Stimulated activated CD8-positive, alpha-beta memory T cell treated with anti-CD3 and anti-CD28 coated beads, Interleukin-2, amount 100 ng/mL, for 48 hours (primary cell): ENCODE measurements at places on chromosomes 2 and 18.

GRCh38 chr18:11857177-11857887 lies 6.1 kb downstream of the CHMP1B start:
- no peak for DNase-seq

DNA sequence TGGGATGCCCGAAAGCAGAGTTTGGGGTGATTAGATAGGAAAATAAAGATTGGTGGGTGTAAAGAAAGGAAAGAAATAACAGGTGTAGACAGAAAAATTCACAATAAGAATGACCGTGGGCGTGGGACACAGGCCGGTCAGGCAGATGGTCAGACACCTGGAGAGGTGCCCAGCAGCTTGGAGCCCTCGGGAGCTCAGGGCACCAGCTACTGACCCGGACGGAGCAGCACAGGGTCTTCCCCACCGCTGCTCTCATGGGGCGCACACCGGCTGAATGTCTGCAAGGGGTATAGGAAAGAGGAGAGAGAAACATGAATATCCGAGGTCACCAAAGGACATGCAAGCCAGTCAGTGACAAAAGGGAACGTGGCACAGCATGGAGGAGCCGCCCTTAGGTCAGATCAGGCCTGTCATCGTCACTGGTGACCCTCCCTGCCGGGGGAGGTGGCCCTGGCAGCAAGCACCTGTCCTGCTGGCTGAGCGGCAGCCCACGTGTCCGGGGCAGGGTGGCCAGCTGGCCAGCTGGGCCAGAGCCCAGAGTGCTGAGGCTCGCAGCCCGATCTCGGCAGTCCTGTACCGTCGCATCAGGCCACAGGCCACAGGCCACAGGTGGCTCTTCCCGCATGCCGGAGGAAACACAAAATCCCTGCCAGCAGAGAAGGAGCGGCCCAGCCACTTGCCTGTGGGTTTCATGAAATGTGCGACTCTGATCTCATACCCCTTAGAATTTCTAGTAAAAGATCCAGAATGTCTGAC lies 112.0 kb upstream of the NDUFV2 start:
- DNase-seq: no peak

DNA sequence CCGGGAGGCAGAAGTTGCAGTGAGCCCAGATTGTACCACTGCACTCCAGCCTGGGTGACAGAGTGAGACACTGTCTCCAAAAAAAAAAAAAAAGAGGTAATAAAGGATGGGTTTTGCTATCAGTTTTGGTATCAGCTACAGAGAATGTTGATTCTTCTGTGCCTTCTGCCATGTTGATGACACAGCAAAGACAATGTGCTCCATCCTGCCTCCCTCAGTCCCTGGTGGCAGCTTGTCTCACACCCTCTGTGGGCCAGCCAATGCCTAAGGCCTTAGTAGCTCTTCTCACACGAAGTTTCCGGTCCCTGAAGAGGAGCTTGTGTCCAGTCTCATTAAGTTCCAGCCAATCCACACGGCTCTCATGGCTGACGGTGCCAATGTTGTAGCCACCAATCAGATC lies 17.6 kb downstream of the IFT172 start:
- no peak for DNase-seq

- DNase-seq: no peak
These were observed 37.4 kb downstream of the EPAS1 start for GRCh38 chr2:46334389-46335271.

DNA sequence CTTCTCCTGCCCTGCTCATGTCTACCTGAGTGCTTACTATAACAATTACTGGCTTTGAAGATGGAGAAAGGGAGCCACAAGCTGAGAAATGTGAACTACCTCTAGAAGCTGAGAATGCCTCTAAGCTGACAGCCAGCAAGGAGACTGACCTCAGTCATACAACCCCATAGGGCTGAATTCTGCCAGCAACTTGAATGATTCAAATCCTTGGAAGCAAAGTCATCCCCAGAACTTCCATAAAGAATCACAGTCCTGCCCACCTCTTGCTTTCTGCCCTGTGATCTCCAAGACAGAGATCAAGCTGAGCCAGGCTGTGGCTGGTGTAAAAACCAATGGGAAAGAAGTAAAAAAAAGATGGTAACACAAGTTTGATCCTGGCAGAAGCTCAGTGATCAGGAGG lies 288.2 kb upstream of the SPHKAP start:
- no peak for DNase-seq

DNA sequence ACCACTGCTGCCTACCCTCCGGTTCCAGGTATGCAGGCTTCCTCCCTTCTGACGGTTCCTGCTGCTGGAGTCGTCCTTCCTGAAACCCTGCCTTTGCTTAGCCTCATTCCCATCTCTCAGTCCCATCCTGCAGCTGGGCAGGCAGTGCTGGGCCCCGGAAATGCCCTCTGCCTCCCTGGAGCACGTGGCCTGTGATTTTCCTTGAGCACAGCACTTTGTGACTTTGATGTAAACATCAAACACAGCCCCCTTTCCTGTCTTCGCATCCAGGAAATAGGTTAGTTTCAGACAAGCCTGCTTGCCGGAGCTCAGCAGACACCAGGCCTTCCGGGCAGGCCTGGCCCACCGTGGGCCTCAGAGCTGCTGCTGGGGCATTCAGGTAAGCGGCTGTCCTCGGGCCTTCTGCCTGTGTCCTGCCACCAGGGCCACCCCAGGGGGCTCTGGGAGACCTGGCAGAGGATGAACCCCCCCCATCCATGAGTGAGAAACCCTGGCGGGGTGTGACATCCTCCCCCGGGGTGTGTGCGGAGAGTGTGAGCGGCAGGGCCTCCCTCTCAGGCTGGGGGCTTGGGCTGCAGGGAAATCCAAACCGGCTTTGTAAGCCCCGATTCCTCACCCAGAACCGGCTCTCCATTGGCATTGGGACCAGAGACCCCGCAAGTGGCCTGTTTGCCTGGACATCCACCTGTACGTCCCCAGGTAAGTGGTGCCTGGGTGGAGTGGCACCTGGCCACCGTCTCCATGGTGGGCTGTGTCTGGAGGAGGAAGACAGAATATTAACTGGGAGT lies at the start of gene ZAP70:
ZAP70 (plus strand) TSS at position 281 of the 788 bp plus-strand sequence. CDS start 10,461 bp downstream, outside the sequence.
- peak; percentile 39 for DNase-seq

DNA sequence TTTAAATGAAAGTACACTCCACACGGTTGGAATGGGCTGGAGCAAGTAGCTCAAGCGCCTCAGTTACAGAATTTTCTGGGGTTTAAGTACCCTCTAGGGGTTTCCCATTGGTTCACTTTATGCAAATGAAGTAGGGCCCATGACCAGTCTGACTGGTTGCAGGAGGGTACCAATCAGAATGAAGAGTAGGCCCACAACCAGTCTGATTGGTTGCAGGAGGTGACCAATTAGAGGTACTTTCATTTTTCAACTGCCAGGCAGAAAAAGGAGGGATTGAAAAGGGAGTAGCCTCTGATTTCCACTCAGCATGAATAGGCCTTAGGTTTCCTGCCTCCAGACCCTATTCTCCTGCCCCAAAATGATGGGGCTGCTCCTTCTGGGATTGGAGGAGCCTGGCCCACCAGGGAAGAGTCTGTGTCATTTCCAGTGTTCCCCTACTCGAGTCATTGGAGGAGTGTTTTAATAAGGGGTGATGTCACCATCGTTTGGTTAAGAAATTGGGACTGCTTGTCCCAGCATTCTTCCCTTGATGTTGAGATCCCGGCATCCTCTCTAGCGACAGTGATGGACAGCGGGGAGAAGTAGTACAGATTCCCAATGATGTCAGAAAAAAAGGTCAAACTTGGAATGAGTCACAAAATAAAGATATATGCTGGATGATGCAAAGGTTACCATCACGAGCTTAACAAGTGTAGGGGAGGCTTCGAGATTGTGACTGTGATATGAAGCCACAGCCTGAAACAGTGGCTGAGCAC lies 210.4 kb downstream of the SH3BP4 start:
- no peak for DNase-seq

DNA sequence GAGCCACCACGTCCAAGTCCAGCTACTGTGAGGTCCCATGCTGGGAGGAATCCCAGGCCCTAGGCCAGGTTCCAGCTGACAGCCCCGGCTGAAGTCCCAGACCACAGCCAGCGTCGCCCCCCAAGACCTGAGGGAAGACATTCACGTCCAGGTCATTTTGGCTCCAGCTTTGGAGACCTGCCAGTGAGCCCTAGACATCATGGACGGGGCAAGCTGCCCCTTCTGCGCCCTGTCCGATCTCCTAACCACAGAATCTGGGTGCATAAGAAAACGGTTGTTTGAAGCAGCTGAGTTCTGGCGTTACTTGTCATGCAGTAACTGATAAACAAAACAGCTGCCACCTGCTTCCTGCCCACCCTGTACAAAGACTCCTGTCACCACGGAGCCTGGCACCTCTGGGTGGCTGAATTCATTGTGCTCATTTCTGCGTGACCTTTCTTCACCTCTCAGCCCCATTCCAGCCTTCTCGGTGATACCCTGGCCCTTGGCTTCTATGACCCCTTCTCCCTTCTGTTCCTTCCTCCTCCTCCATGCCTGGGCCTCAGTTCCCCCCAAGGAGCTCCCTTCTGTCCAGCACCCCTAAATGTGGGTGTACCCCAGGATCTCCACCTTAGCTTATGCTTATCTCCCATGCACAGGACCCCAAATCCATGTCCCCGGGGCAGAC lies 72.6 kb upstream of the SMAD7 start:
- no peak for DNase-seq

- no peak for DNase-seq
These were observed 82.1 kb upstream of the PXDN start for GRCh38 chr2:1826226-1826905.

DNA sequence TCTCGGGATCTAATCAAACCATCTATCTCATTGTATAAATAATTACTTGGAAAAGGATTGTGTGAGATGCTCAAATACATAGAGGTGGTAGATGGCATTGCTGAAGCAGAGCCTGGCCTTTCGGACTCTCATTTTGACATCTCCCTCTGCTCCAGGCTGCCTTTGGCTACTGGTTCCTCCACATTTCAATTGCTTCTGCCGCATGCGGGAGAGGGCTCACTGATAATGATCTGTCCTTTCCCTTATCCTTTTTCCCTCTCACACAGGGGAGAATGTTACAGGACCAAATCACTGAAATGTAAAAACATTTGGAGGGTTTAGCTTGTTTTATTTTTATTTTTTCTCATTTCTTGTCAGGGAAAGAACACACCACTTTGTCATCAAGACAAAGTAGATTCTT lies 380.6 kb upstream of the UBE2E3 start:
- no peak for DNase-seq

GRCh38 chr2:101751875-101752619 lies 54.5 kb downstream of the MAP4K4 start:
- no peak for DNase-seq

DNA sequence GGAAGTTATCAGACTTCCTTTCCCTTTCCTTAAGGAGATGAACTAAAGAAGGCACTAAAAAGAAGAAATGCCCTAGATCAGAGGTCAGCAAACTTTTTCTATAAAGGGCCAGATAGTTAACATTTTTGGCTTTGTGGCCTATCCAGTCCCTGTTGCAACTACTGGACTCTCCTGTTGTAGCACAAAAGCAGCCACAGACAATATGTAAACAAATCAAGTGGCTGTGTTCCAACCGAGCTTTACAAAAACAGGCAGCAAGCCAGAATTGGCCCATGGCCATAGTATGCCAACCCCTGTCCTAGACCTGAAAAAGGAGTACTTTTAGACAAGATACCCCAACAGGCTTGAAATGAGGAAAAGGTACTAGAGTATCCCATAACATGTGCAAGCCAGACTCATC lies 10.9 kb downstream of the NHEJ1 start:
- DNase-seq: no peak

GRCh38 chr2:209426432-209426831 lies 2.6 kb downstream of the MAP2 start:
- DNase-seq: no peak

- DNase-seq: no peak
These were observed 38.4 kb upstream of the DTNB start for GRCh38 chr2:25711675-25712354.

DNA sequence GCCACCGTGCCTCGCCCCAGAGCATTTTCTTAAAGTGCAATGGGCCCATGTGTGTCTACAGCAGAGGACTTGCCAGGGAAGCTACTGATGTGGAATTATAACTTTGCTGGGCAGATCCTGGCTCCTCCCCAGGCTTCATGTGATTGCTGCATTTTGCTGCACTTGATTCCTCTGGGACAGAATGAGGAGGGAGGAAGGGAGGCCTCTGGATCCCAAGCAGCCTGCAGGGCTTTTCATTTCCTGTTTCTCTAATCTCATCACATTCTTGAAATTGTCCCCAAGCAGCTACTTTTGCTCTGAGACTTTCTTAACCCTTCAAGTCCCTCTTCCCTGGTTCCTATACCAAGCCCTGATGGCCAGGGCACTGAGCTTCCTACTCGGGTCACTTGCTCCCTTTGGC lies 134.4 kb upstream of the SEC11C start:
- DNase-seq: no peak

DNA sequence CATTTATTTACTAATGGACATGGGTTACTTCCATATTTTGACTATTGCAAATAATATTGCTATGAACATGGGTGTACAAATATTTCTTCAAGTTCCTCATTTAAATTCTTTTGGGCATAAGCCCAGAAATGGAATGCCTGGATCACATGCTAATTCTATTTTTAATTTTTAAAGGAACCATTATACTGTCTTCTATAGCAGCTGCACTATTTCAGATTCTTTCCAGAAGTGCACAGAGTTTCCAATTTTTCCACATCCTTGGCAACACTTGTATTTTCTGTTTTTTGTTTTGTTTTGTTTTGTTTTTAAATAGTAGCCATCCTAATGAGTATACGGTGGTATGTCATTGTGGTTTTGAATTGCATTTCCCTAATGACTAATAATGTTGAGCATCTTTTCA lies 8.5 kb upstream of the RALBP1 start:
- no peak for DNase-seq

- no peak for DNase-seq
These were observed 297.9 kb downstream of the CYP26B1 start for GRCh38 chr2:71849607-71850305.

DNA sequence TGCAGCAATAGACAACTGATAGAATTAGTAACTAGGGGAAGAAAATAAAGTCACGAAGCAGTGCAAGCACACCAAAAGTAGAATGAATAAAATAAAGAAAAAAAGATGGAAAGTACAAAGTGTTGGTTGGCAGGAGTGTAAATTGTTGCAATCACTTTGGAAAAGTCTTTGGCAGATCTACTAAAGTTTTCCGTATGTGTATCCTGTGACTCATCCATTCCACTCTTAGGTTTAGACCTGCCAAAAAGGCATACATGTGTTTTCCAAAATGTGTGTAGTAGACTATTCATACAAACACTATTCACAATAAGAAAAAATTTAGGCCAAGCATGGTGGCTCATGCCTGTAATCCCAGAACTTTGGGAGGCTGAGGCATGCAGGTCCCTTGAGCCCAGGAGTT lies 282.1 kb upstream of the FSIP2 start:
- no peak for DNase-seq

DNA sequence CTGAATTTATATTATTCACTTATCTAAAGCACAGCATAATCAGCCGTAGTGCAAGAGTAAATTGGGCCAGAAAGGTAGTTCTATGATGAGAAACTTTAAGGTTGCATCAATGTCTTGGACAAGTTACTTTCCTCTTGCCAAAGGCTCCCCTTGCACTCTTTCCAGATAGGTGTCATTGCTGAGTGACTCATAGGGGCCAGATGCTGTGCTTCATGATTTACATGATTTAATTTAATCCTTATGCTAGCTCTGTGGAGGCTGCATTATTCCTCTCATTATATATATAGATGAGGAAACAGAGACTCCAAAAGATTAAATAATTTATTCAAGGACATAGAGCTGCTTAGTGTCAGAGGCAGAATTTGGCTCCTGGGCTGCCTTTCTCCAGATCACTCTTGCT lies 5.0 kb downstream of the CFAP221 start:
- no peak for DNase-seq
